Activated T-helper 1 cell treated with anti-CD3 and anti-CD28 coated beads, Interleukin-2, amount 50 U/mL, for 16 hours (primary cell): ENCODE measurements at places on chromosomes 2 and 18.

DNA sequence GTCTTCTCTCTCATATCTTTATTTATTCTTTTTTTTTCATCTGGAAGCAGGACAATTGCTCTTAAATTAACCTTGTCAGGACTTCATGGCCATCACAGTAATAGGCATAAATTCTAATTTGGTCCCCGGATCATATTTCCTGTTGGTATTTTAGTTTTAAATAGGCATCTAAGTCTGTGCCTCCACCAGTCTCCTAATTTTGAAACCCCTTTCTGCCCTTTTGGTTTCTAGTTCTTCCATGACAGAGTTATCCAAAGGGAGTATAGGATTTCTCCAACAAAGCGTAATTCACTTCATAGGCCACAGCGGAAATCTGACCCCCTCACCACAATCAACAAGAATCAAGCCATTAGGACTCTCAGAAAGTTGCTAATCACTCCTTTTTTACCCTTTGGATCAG, 3.8 kb downstream of the EPHA4 start:
- no peak for DNase-seq

DNA sequence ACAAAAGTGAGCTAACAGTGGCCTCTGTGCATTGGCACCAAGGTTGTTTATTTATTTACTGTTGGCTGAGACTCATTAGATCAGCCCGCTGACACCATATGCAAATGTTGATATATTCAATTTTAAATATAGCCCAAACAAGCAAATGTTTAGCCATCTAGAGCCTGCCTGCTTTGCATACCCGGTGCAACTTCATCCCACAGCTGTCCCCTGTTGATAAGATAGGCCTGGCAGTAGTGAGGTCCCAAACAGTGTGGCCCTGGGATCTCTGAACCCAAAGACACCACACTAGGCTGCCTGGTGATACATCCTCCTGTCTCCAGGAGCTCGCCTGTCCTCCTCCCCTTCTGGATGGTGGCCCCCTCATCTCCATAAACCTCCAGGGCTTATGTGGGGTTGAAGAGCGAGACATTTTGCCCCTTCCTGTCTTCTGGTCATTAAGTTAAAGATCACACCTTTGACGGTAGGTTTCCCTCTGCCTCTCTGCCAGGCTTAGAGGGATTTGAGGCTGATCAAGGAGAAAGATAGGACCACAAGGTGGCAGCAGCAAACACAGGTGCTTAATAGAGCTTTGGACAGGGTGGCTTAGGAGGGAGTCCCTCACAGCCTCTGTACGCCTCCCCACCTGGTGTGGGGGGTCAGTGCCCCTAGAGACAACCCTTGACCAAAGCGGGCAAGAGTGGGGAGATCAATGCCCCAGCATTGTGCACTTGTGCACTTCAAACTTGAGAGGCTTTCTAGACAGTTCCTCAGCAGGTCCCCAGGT, 23.7 kb upstream of the MYO5B start:
- DNase-seq, result no peak

GRCh38 chr18:59268721-59269562, 4.3 kb downstream of the RAX start:
- no peak for DNase-seq

DNA sequence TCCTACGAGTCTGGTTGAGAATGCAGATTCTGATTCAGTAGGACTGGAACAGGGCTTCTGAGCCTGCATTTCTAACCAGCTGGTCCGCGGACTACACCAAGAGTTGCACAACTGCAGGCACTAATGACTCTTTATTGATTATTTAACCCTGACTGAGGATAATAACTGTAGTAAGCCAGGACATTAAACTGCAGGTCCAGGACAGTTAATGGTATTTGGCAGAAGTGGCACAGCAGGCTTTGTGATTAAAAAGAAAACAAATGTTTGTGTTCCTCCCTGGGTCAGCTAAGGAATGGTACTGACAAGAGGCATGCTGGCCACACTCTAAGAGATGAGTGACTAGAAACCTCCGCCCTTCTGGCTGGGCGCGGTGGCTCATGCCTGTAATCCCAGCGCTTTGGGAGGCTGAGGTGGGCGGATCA, 59.4 kb downstream of the ALPK2 start:
- no peak for DNase-seq

DNA sequence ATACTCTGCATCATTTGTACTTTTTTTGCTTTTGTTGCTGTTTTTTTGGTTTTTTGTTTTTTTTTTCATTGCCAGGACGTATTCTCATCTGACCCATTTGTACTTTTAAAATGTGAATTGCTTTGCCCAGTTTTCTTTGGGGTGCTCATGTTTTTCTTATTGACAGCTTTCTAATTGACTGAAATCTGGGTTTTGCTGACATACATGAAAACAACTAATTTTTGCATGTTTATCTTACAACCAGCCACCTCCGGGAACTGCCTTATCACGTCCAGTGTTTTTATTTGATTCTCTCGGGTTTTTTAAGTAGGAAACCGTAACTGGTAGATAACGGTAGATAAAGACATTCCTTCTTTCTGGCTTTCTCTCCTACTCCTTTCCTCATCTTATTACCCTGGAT, 38.6 kb downstream of the SNORC start:
- DNase-seq, result no peak

DNA sequence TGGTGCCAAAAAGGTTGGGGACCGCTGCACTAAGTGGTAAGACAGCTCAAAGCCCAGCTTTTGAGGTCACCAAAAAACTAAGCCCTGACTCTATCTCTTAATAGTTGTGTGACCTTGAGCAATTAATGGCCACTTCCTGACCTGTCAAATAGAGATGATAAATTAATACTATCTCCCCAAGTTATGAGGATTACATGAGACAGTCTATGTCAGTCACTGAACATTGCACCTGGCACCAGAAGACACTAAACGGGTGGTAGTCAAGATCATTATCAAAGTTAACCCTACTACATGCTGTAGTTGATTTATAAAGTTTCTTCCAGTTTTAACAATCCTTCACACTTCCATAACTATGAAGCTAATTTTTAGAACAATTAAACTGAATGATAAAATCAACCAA, 36.5 kb downstream of the STPG4 start:
- no peak for DNase-seq

GRCh38 chr2:101675512-101675911, 22.0 kb upstream of the MAP4K4 start:
- DNase-seq, result no peak

- no peak for DNase-seq
Observed at GRCh38 chr2:40859617-40860016, 407.7 kb upstream of the SLC8A1 start.

- DNase-seq, result no peak
Observed at GRCh38 chr2:127675331-127676261, at the start of gene LIMS2. TSS of gene LIMS2 (minus strand) at chr2:127675530. CDS start at chr2:127675024, 506 bp downstream.

GRCh38 chr2:23476786-23477185, 91.8 kb downstream of the KLHL29 start:
- no peak for DNase-seq

DNA sequence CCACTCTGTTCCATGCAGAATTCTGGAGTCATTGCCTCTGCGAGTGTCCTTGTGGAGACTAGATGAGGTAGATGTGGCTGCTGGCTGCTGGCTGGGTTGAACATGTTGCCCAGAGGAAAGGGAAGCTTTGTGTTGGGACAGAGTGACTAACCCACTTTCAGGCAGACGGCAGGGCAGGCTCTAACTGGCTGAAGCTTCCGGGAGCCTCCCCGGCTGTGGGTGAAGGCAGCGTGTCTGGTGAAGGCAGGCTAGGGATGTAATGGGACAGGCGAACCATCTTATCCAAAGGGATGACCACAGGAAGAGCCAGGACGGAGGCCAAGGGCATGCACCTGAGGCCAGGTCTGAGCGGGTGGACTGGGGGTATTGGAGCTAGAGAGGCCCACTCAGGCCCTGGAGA, 16.0 kb downstream of the ASPRV1 start:
- DNase-seq, result no peak

DNA sequence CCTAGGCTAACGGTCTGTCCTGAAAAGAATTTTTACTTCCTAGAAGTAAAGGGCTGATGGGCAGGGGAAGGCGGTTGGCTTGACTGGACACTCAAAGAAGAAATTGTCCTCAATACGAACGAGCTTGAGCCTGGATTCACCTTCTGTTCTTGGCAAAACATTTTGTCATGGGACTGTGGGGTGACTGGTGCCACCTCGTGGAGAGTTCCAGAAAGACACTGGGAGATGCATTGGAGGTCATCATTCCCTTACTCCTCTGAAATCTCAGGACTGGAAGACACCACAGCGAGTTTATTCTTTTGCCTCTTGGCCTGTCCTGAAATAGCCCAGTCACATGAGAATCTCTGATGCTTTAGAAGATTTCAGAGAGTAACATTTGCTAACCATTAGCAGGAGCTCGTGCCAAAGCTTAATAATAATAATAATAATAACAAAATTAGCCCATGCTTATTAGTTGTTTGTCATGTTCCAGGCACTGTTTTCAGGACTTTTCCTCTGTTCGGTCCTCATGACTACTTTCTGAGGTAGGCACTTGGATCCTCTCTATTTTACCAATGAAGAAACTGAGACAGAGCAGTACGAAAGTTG, 44.5 kb downstream of the TMEM182 start:
- DNase-seq, result no peak

DNA sequence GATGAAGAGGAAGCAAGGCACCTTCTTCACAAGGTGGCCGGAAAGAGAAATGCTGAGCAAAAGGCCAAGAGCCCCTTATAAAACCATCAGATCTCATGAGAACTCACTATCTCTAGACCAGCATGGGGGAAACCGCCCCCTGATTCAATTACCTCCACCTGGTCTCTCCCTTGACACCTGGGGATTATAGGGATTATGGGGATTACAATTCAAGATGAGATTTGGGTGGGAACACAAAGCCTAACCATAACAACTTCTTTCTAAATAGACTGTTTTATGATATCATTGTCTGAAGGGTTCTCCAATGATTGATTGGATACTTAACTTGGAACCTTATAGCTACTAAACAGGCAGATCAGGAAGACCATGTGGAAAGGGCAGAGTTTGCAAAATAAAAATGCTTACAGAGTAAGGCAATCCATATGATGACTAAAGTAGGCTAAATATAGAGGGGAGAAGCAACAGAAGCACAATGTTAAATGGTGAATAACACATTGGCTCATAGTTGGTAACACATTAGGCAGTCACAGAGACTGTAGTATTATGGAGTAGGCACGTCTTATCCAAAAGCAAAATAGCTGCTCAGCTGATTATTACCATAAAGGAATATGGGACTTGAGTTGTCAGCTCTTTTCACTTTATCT, 179.0 kb downstream of the BARD1 start:
- DNase-seq, result no peak
